Hematopoietic multipotent progenitor cell (in vitro differentiated cells): ENCODE measurements at places on chromosomes 11 and 22. TPM values are rescaled to one million over a fixed set of nuclear protein-coding genes. Genes with fewer than 3 reads are reported as not detected.

SMDT1 gene
- 18.6 TPM for total RNA-seq

OR5L2 gene
- total RNA-seq: not detected

- no peak for DNase-seq
Measured at GRCh38 chr11:17472467-17472866, 4.2 kb downstream of the ABCC8 start.

DNA sequence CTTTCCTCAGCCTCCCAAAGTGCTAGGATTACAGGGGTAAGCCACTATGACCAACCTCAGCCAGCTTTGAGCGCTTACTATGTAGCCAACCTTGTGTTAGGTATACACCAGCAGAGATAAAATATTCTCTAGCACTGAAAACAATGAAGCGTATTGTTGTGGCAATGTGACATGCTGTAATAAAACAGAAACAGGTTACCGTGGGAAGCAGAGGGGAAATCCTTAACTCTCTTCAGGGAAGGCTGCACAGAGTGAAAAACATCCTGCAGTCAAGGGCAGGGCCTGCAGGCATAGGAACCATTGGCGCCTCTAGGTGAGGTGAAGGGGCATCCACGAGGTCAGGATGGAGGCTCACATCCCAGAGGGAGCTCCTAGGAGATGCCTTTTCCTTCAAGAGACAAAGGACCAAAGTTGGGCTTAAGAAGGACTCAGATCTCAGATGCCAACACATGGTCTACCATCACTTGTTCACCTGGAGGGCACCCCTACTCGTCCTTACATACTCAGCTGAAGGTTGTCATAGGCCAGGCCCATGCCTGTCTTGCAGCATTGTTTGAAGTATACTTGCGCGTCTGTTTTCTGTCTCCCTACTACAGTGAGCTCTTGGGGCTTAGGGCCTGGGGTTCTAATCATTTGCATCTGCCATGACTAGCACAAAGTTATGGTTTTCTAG is 8.0 kb downstream of the POLD4 start:
- DNase-seq: no peak

DNA sequence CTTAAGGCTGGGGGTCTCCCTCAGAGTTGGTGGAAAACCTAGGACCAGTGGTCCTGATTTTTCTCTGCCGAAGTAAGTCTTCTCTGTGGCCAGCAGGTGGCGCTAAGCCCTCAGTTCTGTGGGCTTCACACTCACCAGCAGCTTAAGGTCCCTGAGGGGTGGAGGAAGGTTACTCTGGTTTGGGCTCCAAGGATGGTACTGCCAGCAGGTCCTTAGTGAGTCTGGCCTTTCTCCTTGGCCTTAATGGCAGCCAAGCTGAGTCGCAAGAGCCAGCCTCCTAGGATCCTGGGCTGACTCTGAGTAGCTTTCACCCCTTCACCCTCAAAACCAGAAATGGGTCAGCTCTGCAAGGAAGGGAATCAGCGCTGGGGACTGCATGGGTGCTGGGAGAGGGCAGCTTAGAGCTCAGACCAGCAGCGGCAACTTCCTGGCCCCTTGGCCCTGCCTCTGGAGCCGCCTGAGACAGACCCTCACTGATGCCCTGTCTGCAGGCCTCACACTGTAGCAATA is 4.4 kb downstream of the KCNJ11 start:
- peak; percentile 70 for DNase-seq

DNA sequence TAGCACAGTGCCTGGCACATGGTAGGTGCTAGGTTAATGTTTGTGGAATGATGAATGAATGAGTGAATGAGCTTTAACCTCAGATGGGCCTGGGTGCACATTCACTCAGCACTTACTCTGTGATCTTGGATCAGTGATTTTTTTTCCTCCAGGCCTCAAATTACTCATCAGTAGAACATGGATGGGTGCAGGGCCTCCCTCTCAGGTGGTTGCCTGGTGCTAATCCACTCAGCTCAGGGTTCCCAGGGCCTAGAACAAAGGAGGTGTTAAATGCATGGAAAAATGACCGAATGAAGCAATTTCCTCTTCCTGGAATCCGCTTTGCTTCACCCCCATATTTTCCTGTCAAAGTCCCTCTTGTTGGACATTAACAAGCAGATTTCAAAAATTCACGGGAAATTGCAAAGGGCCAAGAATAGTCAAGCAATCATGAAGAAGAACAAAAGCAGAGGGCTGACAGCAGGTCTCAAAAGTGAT is 93.5 kb downstream of the MYEOV start:
- no peak for DNase-seq

GRCh38 chr11:73465023-73465675 is 89.0 kb downstream of the RELT start:
- no peak for DNase-seq
